Right lung (tissue), 10 donors: ENCODE measurements at places on chromosomes 6 and 20. TPM values are rescaled to one million over a fixed set of nuclear protein-coding genes. Genes with fewer than 3 reads are reported as not detected.

POPDC3 gene
- 1.3 TPM for polyA plus RNA-seq

- no peak for DNase-seq
These were observed 22.2 kb upstream of the MRPS18A start for GRCh38 chr6:43709654-43710303.

DNA sequence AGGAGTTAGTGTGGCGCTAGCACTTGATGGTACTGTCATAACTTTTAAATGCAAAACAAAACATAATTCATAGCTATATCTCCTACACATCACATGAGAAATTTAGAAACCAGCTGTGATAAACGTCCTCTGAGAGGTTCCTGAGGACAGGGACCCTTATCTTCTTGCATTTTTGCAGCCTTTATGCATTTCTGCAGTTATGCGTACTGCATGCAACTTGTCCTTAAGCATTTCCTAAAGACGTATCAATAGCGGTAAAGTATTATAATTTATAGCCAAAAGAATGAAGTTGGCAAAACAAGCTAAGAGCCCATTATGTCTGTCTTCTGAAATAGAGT, 1.7 kb downstream of the NAPB start:
- no peak for DNase-seq

DNA sequence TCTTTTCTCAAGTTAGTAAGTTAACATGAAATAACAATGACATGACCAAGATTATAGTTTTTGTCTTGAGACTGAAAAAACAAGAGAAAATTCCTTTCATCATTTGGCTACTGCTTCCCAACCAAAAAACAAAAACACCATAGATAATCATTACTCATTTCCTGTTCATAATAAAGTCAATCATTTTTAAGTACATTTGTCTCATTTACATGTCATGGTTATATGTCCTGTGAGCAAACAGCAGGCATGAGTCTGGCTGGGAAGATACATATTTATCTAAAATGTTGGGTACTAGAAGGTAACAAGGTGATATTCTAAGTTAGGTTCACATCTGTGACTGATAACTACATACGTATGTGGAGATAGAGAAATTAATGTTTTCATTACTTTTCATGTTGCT, 180.5 kb downstream of the ISM1 start:
- DNase-seq, result no peak

DNA sequence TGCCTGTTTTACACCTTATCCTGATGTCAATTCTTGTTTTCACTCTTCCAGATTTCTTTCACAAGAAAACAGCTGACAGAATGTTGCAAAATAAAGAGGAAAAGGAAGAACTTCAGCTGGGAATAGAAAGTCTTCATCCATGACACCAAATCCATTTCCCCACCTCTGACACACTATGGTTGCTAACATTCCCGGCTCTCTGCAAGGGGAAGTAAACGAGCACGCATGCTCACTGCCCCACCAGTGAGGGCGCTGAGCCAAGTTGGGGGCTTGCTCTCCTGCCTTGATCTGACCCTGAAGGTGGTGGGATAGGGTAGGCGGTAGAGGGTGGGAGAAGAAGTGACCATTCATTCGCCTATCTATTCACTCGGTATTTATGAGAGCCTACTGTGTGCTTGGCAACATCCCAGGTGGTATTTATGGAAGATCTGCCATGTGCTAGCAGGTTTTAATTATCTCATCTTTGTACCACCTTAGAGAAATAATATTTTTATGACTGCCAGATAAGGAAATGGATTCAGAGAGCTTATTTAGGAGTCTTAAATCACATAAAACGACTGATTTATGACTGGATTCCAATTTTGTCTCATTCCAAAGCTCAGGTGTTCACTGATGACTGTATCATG, 206.2 kb downstream of the FOXC1 start:
- no peak for DNase-seq

DNA sequence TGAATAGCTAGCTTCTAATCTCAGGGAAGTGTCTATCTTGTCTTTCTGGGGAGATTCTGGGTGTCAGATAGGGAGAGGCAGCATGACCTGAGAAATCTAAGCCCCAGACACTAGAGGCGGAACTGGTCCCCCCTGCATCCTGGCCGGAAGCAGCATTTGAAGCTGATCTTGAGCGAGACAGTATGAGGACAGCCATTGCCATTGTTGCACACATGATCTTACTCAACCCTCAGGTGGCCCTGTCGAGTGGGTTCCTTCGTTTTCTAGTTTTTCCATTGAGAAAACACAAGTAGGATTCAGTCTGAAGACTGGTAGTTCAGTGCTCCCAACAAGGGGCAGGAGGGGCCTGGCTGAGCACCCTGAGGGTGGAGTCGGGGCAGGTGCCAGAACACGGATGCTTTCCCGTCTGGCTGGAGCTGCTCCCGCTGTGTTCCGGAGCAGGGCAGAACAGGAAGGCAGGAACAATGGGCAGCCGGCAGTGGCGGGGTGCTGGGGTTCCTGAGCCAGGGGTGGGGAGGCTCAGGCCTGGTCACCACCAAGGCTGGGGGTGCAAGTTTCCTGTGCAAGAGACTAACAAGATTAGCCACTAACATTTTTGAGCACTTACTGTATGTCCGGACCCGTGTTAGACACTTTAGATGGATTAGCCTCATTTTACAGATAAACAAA, 7.9 kb upstream of the SDCBP2 start:
- peak; percentile 18 for DNase-seq
